Activated CD4-positive, alpha-beta T cell treated with anti-CD3 and anti-CD28 coated beads, Interleukin-2, Interleukin-6, amounts not matched to agents 100 ng/mL and 50 ng/mL, durations not matched to agents 16 hours and 8 hours (primary cell): ENCODE measurements at places on chromosomes 5 and 9.
A peak's percentile ranks its signal among the peaks of the same experiment; 100 is the strongest.

- DNase-seq, result no peak
Measured at GRCh38 chr5:38831117-38831516, 14.7 kb upstream of the OSMR start.

DNA sequence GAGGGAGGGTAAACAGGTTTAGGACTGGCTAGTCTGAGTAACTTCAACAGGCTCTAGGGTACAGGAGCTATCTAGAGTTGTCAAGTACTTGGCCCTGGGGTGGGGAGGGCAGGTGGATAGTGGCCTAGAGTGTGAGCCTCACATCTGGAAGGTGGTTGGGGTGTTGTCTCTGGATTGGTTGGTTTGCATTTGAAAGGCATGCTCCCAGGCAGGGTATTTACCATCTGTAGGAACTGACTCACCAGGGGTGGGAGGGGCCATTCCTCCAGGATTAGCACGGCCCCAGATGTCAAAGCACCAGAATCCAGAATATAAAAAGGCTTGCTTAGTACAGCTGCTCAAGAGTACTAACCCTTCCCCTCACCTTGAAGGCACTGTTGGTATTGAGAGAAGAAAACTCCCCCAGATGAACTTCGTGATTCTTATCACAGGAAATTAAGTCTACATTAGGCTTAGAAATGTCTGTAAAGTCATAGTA lies 193.3 kb downstream of the NTRK2 start:
- no peak for DNase-seq

- no peak for DNase-seq
Measured at GRCh38 chr5:96049398-96050272, 88.0 kb upstream of the ELL2 start.

DNA sequence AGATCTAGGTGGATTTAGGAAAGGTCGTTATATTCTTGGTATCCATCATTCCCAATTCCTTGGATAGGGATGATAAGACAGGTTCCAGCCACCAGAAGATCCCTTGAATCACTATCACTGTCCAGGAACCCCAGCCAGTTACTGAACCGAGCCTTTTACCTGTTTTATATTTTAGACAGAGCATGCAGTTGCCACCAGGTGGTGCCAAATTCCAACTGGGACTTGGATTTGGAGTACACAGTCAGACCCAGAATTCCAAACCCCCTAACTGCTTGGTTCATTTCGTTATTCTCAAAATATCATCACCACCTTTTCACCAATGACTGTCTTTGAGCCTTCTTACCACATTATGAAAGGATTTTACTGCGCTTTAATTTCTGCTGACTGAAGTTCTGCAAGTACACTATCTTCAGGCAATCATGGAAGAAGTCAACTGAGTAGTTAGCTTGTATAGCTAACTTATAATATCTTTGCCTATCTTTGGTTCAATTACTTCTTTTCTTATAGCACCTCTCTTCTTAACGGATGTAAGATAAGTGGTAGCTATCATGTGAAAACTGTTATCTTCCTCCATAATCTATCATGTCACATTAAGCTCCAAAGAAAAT lies 191.8 kb downstream of the PRR16 start:
- peak; percentile 8 for DNase-seq

- DNase-seq, result no peak
Measured at GRCh38 chr5:68368311-68369022, 152.9 kb downstream of the PIK3R1 start.

DNA sequence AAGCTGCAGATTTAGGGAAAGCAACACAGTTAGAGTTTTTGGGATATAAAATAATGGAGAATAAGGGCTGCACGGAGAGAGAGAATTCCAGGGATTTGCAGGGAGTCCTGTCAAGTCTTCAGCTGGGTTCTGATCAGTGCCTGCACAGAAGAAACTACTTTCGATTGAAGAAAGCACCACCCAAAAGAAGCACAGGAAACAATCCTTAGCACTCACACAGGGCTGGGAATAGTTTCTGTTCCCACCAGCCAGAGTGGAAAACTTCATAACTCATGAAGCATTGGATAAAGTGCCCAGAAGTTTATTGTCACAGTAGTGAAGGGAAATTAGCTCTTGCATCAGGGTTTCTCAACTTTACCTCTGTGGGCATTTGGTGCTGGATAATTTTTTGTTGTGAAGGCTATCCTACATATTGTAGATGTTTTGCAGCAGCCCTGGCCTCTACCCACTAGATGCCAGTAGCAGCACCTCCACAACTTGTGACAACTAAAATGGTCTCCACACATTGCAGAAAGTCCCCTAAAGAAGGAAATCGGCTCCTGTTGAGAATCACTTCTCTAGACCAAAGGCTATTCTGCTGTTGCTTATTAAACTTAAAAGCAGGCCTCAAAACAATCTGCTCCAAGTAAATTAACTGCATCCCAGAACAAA lies 71.0 kb upstream of the FAM120A start:
- no peak for DNase-seq

GRCh38 chr5:23268136-23268535 lies 239.3 kb upstream of the PRDM9 start:
- DNase-seq, result no peak

GRCh38 chr5:4542145-4542778 lies 597.9 kb upstream of the ADAMTS16 start:
- no peak for DNase-seq

- DNase-seq, result peak; percentile 67
Measured at GRCh38 chr5:119269061-119269944, 86.5 kb upstream of the TNFAIP8 start.

DNA sequence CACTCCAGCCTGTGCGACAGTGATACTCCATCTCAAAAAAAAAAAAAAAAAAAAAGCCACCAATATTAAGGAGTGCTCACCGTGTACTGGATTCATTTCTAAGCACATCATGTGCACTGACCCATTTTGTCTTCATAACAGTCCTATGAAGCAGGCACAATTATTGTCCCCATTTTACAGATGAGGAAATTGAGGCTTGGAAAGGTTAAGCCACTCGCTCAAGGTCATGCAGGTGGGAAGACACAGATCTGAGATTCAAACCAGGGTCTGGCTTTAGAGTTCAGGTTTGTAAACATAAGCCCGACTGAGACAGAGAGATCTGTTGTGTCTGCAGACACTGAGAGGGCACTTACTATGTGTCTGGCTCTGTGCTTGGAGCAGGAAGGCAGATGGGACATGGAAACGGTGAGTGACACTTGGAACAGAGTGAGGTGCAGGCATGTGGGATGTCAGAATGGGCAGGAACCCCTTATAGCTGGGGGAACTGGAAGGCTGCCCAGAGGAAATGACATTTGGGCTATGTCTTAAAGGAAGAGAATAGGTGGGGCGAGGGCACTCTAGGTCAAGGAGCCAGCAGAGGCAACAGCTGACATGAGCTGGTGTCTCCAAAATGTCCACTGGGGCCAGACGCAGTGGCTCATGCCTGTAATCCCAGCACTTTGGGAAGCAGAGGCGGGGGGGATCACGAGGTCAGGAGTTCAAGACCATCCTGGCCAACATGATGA lies 69.9 kb downstream of the STK10 start:
- DNase-seq, result no peak

GRCh38 chr5:151344088-151344487 lies 3.3 kb downstream of the SLC36A2 start:
- DNase-seq, result no peak

DNA sequence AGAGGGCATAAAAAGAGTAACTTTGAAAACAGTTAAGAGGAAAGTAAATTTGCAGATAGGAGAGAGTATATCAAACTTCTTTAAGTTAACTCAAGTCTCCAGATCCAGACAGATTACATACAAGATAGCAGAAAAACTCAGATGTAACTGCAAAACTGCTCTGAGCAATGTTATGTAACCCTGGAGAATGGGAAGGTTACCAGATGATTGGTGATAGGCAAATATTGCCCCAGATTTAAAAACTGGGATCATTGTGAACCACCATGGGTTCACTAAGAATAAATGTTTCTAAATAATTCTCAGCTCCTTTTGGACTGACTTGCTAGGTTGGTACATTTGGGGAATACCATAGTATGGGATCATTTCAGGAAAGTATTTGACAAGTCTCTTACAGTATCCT lies 176.5 kb downstream of the ARL15 start:
- DNase-seq, result no peak

GRCh38 chr5:112866739-112867138 lies 5.7 kb downstream of the SRP19 start:
- no peak for DNase-seq

DNA sequence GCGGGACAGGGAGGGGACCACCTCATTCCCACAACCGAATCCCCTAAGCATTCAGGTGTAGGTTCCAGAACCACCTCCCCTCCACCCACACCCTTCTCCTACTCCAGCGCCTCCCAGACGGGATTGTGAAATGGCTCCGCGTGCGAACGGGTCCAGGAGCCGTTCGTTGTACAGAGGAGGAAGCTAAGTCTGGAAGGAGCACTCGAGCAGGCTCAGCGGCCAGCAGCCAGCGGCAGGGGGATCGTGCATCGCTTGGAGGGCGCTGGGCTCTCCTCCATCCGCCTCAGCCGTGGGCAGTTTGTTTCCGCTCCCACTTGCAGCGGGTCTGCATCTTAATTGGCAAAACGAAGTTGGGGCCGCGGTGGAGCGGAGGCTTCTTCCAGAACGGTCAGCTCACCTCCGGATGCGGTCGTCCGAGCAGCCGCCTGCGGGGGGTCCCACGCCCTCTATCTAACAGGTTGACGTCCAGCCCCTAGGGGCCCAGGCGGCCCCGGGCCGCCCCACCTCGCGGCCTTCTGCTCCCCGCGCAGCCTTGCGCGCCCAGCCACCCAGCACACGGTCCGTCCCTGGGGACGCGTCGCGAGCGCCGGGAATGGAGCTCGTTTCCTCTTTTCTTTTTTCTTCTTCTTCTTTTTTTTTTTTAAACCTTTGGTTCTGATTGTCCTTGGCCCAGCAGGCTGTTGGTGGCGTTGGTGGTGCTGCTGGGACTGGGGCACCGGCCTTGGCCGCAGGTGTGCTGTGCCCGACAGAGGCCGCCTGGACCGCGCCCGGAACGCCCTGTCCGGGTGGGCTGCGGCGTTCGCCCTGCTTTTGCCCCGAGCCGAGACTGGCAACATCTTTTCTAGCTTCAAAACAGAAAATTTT lies 3.9 kb upstream of the BARX1 start:
- no peak for DNase-seq

- no peak for DNase-seq
Measured at GRCh38 chr5:142506046-142506445, 179.8 kb downstream of the FGF1 start.

GRCh38 chr9:121559183-121559582 lies 59.5 kb upstream of the GGTA1 start:
- DNase-seq, result peak; percentile 12

DNA sequence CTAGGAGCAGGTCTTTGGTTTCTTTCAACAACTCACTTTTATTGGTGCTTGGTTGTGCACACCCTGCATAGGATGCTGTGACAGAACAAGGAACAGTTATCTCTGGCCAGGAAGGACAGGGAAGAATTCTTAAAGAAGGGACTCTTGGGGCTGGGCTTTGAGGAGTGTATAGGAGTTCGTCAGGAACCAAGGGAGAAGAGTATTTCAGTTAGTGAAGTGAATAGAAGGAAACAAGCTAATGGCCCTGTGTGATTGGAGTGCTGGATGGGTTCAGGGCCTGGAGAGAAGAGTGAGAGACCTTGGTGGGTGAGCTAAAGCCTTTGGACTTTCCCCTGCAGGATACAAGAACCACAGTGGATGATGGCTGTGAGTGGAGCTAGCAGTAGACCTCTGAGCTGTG lies 32.2 kb downstream of the DAB2IP start:
- no peak for DNase-seq

DNA sequence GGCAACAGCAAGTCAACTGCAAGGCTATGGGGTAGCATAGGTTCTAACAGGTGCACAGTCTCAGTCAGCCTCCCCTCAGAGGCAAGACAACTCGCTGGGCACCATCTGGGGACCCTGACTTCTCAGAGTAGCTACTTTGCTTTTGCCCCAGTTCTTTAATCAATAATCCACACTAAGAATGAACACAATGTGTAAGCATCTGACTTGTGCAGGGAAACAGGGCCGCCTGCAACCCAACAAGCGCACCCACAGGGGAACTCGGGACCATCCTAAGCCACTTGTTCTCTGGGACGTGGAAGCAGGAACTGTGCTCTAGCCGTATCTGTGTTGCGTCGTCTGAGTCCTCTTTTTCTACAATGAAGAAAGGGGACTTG lies 1.9 kb downstream of the MOB3B start:
- no peak for DNase-seq

DNA sequence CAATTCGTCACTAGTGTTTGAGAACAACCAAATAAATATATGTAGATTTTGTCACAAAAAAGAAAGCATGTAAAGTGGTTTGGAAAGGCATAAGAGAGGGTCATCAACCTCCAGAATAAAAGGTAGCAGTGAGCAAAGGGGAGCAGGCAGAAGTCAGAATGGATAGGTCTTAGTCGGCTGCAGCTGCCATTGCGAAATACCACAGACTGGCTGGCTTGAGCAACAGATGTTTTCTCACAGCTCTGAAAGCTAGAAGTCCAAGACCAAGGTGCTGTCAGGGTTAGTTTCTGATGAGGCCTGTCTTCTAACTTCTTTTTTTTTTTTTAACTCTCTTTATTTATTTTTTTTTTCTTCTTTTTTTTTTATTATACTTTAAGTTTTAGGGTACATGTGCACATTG lies 208.1 kb upstream of the PIK3R1 start:
- no peak for DNase-seq

DNA sequence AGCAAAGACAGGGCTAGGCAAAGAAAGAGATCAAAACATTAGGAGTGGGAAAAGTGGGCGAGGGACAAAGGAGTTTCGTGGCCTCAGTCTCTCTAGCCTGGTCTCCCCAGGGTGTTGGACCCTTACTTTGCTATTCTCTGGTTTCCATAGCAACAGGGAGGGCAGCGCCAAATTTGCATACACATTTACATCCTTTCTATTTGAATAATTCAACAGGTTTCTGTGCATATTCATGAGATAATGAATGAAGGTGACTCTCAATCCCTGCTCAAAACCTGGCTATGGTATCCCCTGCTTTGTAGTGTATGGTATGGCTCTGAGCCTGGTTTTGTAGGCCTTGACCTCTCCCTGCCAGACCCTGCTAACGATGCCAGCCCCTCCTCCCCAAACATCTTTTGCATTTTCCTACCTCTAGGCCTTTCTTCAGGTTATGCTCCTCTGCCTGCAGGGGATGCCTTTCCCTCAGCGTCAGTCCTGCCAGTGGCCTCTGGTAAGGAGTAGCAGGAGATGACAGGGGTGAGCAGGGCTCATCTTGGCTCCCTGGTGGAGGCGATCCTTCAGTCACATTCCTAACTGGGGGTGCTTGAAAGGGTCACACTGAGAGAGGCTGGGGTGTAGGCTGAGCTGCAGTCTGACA lies 9.8 kb downstream of the RPP25L start:
- DNase-seq, result no peak

GRCh38 chr9:98192503-98193335 lies at the start of gene CORO2A:
Gene CORO2A, minus strand, starts transcription at chr9:98192637. Its CDS starts 34,977 bp downstream, at chr9:98157660.
- DNase-seq, result peak; percentile 69

GRCh38 chr5:17260549-17260948 lies 43.1 kb downstream of the BASP1 start:
- no peak for DNase-seq

DNA sequence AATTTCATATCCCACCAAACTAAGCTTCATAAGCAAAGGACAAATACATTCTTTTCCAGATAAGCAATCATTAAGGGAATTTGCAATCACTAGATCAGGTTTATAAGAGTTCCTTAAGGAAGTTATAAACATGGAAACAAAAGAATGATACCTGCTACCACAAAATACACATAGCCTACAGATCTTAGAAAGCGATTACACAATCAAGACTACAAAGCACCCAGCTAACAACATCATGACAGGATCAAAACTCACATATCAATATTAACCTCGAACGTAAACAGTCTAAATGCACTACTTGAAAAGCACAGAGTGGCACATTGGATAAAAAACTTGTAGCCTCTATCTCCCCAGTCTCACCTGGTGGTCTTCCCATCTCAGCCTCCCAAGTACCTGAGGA lies 512.4 kb upstream of the PTGER4 start:
- no peak for DNase-seq
